MCF 10A (cell line): ENCODE measurements at places on chromosomes 4 and X. TPM values are rescaled to one million over a fixed set of nuclear protein-coding genes. Genes with fewer than 3 reads are reported as not detected.

JCHAIN gene
- total RNA-seq: not detected in 2 replicates

GLOD5 gene
- not detected in 2 replicates for total RNA-seq

MAP7D2 gene
- total RNA-seq: 0.19 TPM in 1 of 2 replicates, not detected in the other

MAGIX gene
- 0.52 and 0.84 TPM in 2 replicates for total RNA-seq
